ENCODE measurements at places on chromosomes 7 and 10. TPM values are rescaled to one million over a fixed set of nuclear protein-coding genes. Genes with fewer than 3 reads are reported as not detected.

WEE2 gene
- not detected for total RNA-seq

KNDC1 gene
- total RNA-seq = 0.13 TPM

ZSCAN21 gene
- 8.3 TPM for total RNA-seq

IRF5 gene
- total RNA-seq = 2.9 TPM

PIK3CG gene
- 4.7 TPM for total RNA-seq

Data from mammary microvascular endothelial cell (primary cell).